Forelimb muscle (tissue), 1 donor: ENCODE measurements at places on chromosomes 2 and 18.

DNA sequence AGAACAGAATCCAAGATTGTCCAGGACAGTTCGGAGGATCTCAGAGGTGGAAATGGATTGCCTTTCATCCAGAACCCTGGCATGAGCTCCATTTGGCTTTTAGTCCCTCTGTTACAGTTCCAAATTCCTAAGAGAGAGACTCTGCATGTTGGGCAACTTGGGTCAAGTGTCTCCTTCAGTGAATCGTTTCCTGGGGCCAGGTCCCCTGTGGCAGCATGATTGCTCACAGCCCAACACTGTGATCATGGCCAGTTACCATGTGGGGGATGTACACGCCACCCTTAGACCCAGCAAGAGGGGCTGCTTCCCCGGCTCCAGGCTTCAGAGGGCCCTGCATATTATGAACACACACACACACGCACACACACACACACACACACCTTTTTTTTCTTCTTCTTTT is 118.6 kb upstream of the GLI2 start:
- no peak for DNase-seq

DNA sequence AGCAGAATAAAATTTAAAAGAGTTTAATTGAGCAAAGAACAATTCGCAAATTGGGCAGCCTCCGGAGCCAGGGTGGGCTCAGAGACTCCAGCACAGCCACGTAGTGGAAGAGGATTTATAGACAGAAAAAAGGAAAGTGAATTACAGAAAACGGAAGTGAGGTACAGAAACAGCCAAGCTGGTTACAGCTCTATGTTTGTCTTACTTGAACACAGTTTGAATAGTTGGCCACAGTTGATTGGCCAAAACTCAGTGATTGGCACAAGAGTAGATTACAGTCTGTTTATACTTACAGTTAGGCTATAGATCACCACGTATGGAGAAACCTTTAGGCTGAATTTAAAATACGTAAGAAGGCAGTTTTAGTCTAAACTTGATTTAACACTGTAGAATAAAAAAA is 78.8 kb upstream of the NEDD4L start:
- DNase-seq: no peak

GRCh38 chr18:76860411-76860810 is 38.1 kb downstream of the ZNF236 start:
- DNase-seq: no peak

DNA sequence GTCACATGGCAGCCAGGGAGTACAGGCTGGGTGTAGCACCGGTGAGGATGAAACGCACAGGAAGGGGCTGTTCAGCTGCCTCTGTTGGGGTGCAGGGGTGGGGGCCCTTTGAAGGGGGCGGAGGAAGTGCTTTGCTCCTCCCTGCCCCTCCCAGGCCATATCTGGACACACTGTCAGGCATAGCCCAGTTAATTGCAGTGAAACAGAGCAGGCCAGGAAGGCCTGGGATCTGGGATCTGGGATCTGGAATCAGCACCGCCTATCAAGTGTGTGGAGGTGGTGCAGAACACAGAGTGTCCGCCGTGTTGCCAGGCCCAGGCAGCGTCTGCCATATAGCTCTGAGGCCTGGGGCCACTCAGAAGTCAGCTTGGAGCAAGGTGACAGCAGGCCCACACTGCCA is 119.3 kb upstream of the MSH2 start:
- no peak for DNase-seq

GRCh38 chr18:33851546-33852078 is 273.6 kb downstream of the ASXL3 start:
- no peak for DNase-seq

GRCh38 chr18:56026509-56026908 is 438.5 kb upstream of the TCF4 start:
- DNase-seq: no peak

GRCh38 chr2:121887513-121888188 is 132.2 kb downstream of the TSN start:
- DNase-seq: no peak

GRCh38 chr2:20925265-20925889 is 102.5 kb upstream of the LDAH start:
- no peak for DNase-seq

- DNase-seq: no peak
Observed at GRCh38 chr2:53353135-53354114, 414.2 kb upstream of the CHAC2 start.

DNA sequence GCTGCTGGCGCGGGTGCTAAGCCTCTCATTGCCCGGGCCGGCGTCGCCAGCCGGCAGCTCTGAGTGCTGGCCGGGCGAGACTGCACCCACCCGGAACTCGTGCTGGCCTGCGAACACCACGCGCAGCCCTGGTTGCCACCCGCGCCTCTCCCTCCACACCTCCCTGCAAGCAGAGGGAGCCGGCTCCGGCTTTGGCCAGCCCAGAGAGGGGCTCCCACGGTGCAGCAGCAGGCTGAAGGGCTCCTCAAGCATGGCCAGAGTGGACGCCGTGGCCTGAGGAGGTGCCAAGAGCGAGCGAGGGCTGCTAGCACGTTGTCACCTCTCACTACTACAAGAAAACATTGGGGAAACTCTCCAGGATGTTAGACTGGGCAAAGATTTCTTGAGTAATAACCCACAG is 98.6 kb downstream of the SPIRE1 start:
- DNase-seq: no peak

DNA sequence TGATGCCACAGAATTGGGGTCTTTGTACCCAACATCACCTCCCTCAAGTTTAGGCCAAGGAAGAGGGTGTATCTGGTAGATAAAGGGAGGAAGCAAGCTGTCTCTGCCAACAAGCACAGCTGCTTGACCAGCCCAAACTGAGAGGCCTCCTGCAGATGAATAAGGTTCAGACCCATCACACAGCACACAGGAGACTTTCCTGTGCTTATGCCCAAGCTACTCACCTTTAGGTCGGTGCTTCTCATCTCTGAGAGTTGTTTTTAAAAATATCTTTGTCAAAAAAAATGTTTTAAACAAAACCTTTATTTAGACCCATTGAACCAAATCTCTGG is 24.7 kb upstream of the SP3 start:
- no peak for DNase-seq

DNA sequence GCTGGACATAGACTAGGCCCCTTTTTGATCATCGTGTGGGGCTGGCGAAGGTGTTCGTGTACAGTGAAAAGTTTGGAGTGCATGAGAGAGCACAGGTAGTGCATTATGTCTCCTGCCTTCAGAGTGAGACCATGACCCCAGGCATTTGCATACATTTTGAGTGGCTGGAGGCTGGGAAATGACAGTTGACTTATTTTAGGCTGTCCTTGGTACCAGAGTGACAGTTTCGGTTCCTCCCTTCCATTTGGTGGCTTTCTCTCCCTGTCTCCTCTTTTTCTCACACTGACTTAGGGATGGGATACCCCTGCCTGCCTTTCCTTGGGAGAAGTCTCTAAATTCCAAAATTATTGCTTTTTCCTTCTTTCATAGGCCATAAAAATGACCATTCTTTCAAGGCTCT is 20.1 kb downstream of the SERPINB12 start:
- DNase-seq: no peak

DNA sequence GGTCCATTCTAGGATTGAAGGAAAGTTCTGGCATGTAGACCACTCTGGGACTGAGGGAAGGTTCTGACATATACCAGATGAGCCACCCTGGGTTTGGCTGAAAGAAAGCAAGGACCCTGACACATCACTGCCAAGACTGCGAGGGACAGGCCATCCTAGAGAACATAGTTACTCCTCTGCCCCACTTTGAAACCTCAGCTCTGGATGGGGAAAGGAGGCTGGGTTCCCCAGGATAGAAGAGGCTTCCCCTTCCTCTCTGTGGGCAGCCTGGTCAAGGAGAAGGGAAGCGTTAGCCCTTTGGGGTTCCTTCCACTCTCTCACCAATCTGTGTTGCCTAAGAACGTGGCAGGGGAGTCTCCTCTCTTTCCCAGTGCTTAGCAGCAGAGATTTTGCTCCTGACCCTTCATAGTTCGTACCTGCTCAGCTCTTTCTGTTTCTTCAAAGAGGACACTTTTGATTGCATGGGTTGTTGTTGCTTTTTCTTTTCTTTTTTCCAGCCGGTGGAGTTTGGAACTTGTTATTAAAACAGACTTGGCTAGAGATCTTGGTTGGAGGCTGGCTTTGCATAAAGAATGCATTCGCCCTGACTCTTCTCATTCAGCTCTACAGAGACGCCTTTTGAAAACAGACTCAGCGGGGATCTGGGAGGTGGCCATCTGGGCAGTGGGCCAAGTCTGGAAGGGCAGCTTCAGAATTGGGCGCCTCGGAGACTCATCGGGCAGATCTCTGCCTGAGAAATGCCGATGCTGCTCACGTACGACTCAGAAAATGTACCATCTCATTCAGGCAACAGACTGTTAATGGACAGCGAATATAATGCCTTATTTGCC is 166.1 kb downstream of the CLIP4 start:
- DNase-seq: no peak

- DNase-seq: no peak
Observed at GRCh38 chr2:224407241-224407701, 5.4 kb upstream of the FAM124B start.

- DNase-seq: no peak
Observed at GRCh38 chr2:27042985-27043634, 8.4 kb upstream of the AGBL5 start.

- DNase-seq: no peak
Observed at GRCh38 chr2:236955521-236956030, 130.1 kb upstream of the COPS8 start.

DNA sequence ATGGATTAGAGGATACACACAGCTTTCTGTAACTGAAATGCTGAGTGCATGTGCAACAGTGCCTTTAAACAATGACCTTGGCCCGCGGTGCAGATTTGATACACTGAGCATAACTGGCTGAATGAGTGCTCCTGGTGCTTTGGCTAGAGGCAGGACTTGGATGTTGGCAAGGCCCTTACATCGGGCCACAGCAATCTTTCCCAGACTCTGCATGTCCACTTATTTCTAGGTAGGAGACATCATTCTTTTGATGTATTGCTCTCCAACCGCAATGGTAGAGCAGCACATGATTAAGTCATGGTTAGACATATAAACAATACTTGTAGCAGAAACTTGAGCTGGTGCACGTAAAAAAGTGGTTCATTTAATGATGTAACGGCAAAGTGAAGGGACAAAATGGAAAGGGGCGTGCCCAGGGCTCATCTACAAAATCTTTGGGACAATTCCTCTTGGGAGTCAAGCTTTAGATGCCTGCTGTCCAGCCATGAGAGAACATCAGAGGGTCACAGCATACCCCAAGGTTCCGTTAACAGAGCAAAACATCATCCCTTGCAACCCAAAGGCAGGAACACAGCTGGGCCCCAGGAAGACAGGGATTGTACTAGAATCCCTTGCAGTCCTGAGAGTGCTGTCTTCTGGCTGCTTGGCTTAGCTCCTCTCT is 43.4 kb downstream of the RAB31 start:
- no peak for DNase-seq

GRCh38 chr2:163664610-163665009 is 71.2 kb downstream of the FIGN start:
- DNase-seq: no peak

DNA sequence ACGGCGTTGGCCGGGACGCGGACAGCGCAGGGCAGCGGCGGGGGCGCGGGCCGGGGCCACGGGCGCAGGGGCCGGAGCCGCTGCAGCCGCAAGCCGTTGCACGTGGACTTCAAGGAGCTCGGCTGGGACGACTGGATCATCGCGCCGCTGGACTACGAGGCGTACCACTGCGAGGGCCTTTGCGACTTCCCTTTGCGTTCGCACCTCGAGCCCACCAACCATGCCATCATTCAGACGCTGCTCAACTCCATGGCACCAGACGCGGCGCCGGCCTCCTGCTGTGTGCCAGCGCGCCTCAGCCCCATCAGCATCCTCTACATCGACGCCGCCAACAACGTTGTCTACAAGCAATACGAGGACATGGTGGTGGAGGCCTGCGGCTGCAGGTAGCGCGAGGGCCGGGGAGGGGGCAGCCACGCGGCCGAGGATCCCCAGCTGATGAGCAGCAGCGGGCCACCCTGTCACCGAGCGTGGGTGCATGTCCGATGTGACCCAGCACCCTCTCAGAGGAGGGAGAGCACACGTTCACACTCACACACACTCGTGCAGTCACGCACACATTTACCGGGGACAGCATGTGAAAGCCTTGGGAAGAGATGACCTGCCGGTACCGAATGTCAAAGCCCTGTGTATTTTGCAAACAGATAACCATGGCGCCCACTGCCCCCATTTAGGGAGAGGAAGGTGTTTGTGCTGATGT is 4.2 kb downstream of the GDF7 start:
- no peak for DNase-seq

- DNase-seq: no peak
Observed at GRCh38 chr2:22055784-22056620, 932.2 kb downstream of the TDRD15 start.

DNA sequence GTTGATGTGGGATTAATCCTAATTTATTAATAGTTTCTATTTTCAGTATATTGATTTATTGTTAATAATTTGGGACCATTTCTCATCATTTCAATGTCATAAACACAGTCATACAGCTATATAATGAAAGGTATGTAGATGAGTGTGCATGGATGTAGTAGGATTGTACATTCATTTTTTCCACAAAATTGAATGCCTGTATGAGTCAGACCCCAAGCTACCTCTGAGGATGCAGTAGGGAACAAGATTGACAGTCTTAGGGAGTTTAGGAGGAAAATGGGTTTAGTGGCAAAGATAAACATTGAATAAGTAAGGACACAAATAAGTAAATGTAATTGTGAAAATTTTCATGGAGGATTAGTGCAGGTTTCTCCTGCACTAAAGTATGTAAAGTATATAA is 14.1 kb upstream of the TMEFF2 start:
- DNase-seq: no peak

- DNase-seq: no peak
Observed at GRCh38 chr18:58025733-58026132, 18.3 kb upstream of the NEDD4L start.

- no peak for DNase-seq
Observed at GRCh38 chr2:197278799-197279763, 31.5 kb downstream of the ANKRD44 start.

GRCh38 chr2:65015731-65016130 is 26.5 kb downstream of the SLC1A4 start:
- no peak for DNase-seq

GRCh38 chr2:96512341-96512740 is 7.2 kb upstream of the NEURL3 start:
- no peak for DNase-seq

DNA sequence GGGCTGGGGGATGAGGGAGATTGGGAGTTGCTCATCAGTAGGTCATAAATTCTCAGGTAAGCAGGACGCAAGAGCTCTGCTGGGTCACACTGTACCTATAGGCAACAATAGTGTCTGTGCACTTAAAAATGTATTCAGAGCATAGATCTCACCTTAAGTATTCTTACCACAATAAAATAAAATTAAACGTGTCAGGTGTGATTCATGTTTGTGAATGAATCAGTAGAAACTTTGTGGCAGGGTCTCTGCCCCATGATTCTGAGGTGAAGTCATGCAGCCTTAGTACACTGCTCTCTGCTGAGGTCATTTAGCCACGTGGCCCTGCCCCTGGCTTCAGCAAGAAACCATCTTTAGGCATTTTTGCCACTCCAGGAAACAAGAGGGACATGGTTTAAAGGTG is 253.8 kb downstream of the FBXO15 start:
- no peak for DNase-seq

- no peak for DNase-seq
Observed at GRCh38 chr2:205808486-205809121, 126.3 kb downstream of the NRP2 start.
